Epithelial cell of esophagus (primary cell): ENCODE measurements at places on chromosomes 16 and 17.

DNA sequence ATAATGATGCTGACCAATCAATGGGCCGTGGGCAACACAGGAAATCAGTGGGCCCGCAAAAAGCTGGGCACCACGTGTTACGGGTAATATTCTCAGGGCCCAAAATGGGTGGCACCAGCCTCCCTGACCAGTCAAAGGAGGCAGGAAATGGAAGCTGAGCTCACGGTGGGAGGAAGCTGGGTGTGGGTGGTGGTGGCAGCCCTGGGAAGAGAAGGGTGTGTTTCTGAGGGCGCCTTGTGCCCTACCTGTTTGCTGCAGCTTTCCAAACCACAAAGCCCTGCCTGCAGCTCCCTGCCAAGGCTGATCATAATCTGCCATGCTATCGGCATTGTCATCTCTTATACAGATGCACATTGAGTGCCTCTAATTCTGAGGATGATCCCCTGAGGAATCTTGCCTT, 457.9 kb downstream of the SLC39A11 start:
- peak; percentile 42 for DNase-seq

DNA sequence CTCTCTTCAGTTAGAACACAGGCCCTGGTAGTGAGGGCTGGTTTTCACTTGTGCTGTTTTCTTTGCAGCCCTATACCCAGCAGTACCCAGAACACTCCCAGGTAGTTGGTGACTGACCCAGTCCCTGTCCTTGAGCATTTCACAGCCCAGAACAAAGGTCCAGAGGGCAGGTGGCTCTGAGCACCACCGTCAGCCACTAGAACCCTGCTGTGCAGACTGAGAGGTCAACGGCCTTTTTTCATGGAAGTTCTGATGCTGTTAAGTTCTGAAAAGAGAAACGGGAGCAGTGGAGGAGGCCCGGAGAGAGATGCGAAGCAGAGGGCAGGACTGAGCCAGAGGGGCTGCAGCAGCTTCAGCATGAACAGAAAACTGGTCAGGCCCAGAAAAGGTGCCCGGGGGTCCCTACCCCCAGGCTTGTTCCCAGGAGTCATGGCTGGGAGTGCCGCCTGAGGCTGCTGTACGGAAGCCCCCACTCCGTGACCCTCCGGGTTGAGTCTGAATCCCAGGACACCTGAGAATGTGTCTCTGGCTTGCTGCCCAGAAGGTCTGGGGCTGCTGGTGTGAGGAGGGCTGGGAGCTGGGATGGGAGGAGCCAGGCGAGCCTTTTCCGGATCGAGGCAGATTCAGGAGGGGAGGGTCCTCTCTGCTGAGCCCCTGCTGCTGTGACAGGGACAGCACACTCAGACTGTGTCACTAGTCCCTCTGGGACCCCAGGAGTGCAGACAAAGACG, 8.7 kb downstream of the ZNF276 start:
- no peak for DNase-seq

DNA sequence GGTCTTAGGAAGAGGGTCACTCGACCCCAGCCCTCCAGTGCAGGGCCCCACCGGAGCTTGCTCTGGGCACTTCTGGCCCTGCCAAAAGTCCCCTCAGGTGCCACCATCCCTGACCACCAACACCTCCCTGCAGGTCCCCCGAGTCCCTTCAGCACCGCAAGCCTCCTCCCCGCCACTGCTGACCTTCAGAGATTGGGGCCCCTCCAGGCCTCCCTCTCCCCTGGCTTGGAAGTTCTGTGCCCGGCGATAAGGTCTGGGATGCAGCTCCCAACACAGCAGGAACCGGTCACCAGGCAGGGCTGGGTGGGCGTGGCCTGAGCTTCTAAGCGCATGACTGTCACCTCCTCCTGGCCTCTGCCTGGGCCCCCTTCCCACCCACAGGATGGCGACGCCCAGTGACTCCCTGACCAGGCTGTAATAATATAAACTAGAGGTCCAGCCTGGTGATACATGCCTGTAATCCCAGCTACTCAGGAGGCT, 11.2 kb downstream of the PIEZO1 start:
- no peak for DNase-seq

DNA sequence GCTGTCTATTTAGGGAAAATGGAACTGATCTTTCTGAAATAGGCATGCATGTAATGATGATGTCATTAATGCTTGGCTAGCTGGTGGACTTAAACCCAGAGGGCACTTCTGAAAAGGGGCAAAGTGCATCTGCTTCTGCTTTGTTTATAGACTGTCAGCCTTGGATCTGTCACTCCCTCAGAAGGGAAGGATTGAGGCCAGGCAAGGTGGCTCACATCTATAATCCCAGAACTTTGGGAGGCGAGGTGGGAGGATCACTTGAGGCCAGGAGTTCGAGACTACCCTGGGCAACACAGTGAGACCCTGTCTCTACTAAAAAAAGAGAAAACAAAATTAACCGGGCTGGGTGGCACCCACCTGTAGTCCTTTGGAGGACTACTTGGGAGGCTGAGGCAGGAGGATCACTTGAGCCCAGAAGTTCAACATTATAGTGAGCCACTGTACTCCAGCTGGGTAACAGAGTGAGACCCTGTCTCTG, 185.5 kb downstream of the WWOX start:
- DNase-seq, result no peak

- no peak for DNase-seq
Measured at GRCh38 chr16:89826531-89827382, 1.5 kb upstream of the SPIRE2 start.
